ENCODE measurements at places on chromosomes 2 and 18.

GRCh38 chr2:24806661-24807036 lies 13.4 kb downstream of the CENPO start:
- no peak for DNase-seq

- no peak for DNase-seq
Observed at GRCh38 chr18:32507093-32507492, 36.4 kb upstream of the GAREM1 start.

DNA sequence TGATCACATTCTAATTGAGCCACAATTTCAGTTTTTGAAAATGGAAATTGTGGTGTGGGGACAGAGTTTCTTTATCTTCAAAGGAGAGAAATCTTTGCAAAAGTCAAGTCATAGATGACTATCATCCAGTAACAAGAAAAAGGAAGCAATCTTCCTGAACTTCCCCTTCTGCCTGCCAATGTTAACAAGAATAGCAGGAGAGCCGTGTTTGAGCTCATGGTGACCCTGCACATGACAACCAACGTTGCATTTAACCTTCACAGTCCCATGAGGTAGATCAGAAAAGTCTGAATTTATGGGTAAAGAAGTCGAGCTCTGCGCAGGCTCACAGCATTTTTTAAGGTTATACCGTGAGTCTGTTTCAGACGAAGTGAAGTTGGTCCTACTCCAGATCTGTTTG lies 454.9 kb downstream of the LPIN1 start:
- no peak for DNase-seq

- no peak for DNase-seq
Observed at GRCh38 chr2:15860760-15861159, 79.6 kb upstream of the MYCN start.

- DNase-seq = no peak
Observed at GRCh38 chr2:177602611-177603164, 210.1 kb downstream of the AGPS start.
